ENCODE measurements at places on chromosomes 12 and 14.

DNA sequence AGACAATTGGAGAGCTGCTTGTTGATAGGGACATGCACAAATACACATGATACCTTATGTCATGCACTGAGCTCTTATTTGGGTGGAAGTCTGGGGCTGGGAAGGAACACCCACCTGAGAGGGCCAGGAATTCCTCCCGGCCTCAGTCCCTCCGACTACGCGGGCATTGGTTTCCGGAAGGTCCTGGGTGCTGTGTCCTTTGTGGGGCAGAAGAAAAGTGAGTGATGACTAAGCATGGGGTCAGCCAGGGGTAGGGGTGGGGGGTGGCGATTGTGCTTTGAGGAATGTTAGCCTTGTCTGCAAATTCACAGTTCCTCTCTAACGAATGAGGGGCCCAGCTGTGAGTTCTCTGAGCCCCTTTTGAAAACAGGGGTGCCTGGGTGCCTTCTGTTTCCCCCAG is 798 bp downstream of the CELA1 start:
- no peak for DNase-seq

- no peak for DNase-seq
Measured at GRCh38 chr12:111471236-111471635, 65.5 kb downstream of the SH2B3 start.

- DNase-seq = no peak
Measured at GRCh38 chr12:131828671-131829355, 620 bp downstream of the MMP17 start.

DNA sequence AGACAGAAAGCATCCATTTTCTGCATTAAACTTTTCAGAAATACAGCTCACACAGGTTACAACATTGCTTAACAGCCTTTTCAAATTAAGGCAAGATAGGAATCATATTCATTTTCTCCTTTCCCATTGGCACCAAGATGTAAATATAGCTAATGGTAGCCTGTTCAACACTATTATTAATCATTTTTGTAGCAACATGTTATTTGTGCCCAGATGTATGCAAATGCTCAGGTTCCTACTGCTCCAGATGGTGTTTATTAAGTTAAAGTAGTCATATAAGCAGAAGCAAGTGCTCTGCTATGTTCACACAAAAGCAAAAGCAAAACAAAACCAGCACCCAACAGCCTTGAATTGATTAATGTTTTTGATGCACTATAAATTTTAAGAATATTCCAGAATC is 1110.6 kb downstream of the SLC6A15 start:
- DNase-seq = no peak

DNA sequence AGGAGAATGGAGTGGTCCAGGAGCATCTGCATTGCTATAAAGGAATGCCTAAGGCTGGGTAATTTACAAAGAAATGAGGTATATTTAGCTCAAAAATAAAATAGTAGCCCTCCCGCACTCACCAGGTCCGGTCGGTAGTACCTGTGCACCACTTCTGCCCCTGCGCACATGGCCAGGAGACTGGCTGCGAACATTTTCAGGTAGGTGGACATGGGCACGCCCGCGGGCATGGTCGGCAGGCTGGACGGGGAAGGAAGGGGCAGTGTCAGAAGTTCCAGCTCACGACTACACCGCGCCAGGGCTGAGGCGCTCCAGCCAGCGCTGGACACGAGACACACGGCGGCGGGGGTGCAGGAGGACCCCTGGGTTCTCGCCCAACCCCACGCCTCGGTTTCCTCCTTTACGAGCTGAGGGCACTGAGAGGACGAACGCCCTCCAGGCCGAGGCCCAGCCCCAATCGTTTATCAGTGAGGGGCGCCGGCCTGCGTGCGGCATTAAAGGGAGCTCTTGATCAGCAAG is 9.1 kb upstream of the TDG start:
- DNase-seq = no peak

DNA sequence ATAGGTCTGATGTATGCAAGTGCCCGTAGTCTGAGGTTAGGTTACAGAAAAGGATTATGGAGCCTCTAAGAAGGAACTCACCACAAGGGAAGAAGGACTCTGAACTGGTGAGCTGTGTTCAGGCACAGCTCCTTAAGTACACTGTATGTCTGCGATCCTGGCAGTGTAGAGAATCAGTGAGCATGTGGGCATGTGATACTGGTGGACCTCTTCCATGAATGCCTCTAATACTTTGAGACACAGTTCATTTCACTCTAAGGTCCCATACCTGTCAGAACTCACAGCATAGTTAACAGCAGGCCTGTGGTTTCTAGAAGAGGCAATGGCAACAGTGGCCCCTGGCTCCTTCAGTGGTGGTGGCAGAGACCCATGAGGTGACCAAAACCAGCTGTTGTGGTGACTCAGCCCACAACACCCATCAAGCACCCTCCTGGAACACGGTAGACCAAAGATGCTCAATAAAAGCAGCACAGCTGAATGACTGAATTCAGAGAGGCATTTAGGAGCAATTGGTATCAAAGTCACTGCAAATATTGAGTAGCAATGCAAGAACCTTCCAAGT is 6.9 kb upstream of the OR6J1 start:
- no peak for DNase-seq

- DNase-seq = no peak
Measured at GRCh38 chr14:68544081-68544892, 248.6 kb downstream of the ZFP36L1 start.

- no peak for DNase-seq
Measured at GRCh38 chr14:67514203-67514607, 18.9 kb upstream of the PLEKHH1 start.

DNA sequence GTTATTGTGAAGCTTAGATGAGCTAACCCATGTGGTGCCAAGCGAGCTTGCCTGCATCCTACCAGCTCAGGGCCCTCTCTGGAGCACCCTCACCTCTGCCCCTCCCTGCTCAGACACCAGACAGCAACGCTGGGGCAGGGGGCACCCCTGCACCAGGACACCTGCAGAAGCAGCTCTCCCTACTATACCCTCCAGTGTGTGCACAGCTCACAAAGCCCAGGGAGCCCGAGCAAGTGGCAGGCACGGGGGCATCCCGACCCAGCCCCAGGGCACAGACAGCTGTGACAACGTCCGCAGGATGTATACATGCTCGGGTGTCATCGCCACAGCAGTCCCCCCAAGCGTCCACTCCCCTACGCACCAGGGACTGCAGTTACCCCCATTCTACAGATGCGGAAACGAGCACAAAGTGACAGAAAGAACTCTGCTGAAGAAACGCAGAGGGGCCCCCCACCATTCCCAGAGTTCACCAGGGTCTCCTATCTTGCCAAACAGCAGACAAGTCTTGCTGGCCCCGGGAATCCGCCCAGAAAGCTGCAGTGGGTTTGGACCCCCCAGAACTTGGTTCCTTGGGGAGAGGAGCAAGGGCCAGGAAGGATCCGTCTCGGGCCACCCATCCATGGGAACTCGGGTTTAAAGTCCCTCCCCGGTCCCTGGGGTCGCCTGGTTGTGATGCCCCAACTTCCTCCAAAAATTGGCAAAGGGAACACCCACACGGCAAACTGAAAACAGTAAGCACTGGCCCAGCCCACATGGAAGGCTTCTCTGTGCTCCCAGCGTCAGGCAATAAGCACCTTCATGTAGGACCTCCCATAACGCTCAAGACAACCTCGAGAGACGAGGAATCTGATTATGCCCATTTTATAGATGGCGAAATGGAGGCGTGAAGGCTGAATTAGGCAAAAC is 12.0 kb downstream of the NCOR2 start:
- no peak for DNase-seq

- no peak for DNase-seq
Measured at GRCh38 chr12:89968151-89968700, 259.6 kb upstream of the ATP2B1 start.

- DNase-seq = no peak
Measured at GRCh38 chr14:81165188-81165587, 55.6 kb downstream of the GTF2A1 start.

- DNase-seq = no peak
Measured at GRCh38 chr12:56631790-56632700, 1.9 kb upstream of the BAZ2A start.

DNA sequence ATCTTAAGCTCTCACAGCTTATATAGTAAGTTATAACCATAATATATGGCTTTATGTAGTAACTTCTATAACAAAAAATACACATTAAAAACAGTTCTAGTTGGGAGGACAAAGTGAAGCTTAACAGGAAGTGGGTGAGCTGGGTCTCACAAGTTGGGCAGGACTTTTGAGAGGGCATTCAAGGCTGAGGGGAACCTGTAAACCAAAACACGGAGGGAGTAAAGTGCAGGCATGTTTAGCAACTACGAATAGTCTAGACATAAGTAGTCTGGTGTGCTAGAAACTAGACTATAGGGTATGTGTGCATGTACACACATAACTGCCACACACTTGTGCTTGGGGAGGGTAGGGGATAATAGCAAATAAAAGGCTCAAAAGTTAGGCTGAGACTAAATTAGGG is 14.2 kb upstream of the NEK9 start:
- no peak for DNase-seq

GRCh38 chr14:50999726-51000125 is 55.4 kb upstream of the PYGL start:
- DNase-seq = no peak

- peak; percentile 8 for DNase-seq
Measured at GRCh38 chr12:17372508-17372907, 717.5 kb downstream of the RERGL start.

DNA sequence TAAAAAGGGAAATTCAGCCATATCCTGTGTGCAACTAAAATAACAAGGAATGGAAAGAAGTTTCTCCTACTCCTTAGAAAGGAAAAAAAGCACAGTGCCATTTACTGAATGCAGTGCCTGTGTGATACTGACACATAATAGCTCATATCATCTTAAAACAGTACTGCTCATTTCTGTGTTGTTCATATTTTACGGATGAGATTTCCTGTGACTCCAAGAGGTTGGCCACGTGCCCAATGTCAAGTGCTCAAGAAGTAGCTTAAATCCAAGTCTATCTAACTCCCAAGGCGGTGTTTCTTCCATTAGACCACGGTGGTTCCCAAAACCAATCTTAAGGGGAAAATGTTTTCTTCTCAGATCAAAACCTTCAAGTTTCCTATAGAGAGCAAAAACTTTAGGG is 20.0 kb downstream of the MAP3K9 start:
- DNase-seq = no peak

GRCh38 chr12:121167232-121167820 is 34.6 kb downstream of the P2RX7 start:
- DNase-seq = no peak

GRCh38 chr12:121222847-121223246 is 12.9 kb downstream of the P2RX4 start:
- no peak for DNase-seq

GRCh38 chr12:119980242-119980641 is 8.8 kb upstream of the BICDL1 start:
- no peak for DNase-seq

DNA sequence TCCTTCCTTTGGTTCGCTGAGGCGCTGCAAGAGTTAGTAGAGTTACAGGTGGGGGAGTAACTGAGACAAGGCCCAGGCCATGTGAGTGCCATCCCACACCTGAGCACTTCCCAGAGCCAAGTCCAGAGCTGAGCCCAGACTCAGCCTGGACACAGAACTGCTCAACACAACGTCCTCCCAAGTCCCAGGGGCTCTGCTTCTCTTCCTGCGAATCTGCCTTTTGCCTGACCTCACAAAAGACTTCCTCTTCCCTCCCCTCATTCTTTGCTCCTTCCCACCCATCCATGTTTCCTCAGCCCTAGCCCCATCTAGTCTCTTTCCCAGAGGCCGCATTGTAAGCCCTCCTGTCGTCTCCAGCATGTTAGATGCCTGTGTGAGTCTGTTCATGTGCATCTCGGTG is 16.6 kb upstream of the MCRS1 start:
- no peak for DNase-seq

- DNase-seq = no peak
Measured at GRCh38 chr14:95886366-95887056, 9.9 kb downstream of the TUNAR start.

GRCh38 chr14:74438351-74438915 is 12.4 kb upstream of the SYNDIG1L start:
- DNase-seq = no peak

GRCh38 chr12:13798162-13798561 is 183.2 kb downstream of the GRIN2B start:
- no peak for DNase-seq

GRCh38 chr14:71481021-71481654 is 451.1 kb upstream of the RGS6 start:
- DNase-seq = no peak

GRCh38 chr12:12178559-12178958 is 88.3 kb downstream of the LRP6 start:
- DNase-seq = no peak

- no peak for DNase-seq
Measured at GRCh38 chr14:100147691-100148464, 11.6 kb downstream of the DEGS2 start.

- DNase-seq = no peak
Measured at GRCh38 chr14:57866199-57866705, 360 bp upstream of the SLC35F4 start.

GRCh38 chr12:52183544-52183910 is 8.3 kb downstream of the KRT80 start:
- DNase-seq = peak; percentile 34

- no peak for DNase-seq
Measured at GRCh38 chr12:197911-198695, 15.9 kb downstream of the SLC6A12 start.

- DNase-seq = no peak
Measured at GRCh38 chr12:54159140-54159539, 29.6 kb downstream of the SMUG1 start.

GRCh38 chr12:124768452-124769162 is 95.1 kb downstream of the SCARB1 start:
- DNase-seq = no peak

DNA sequence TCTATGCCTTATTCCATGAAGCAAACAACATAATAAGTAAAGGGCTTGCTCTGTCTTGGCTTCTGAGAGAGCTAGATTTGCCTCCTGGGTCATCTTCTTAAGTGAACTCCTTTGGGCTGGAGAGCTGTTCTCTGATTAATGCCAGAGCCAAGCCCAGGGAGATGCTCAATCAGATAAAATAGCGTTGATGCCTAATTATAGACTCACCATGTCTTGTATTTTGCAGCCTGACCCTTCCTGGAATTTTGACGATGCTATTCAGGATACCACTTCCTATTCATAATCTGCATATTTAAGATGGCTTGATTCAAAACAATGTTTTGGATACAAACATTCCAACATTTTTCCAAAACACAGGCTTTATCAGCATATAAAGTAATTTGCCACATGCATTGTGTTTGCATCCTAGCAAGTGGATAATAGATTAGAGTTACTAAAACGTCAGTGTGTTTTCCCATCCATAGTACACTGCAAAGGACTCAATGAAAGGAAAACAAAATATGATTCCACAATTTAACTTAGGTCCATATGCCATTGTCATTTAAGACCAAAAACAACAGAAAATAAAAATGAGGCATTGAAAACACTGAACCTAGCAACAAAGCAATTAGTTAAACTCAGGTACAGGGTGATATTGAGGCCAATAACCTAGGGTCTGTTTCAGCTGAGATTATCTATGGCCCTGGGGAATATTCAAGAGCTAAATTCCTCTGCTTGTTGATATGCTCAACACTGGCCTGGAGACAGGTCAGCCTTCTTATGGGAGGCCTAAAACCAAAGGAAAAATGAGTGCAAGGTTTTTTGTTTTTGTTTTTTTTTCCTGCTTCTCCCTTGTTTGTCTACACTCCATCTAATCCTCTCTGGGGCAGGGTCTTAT is 184.2 kb upstream of the FOXN3 start:
- no peak for DNase-seq

GRCh38 chr12:76707772-76708171 is 56.1 kb upstream of the ZDHHC17 start:
- no peak for DNase-seq

GRCh38 chr12:120981407-120981941 is 3.1 kb downstream of the HNF1A start:
- no peak for DNase-seq

GRCh38 chr14:95471016-95471415 is 45.4 kb downstream of the SYNE3 start:
- DNase-seq = no peak

Measured in NCI-H2081 treated with DMSO at 0.1 percent for 48 hours (cell line).